ENCODE measurements at places on chromosomes 7 and 10.

DNA sequence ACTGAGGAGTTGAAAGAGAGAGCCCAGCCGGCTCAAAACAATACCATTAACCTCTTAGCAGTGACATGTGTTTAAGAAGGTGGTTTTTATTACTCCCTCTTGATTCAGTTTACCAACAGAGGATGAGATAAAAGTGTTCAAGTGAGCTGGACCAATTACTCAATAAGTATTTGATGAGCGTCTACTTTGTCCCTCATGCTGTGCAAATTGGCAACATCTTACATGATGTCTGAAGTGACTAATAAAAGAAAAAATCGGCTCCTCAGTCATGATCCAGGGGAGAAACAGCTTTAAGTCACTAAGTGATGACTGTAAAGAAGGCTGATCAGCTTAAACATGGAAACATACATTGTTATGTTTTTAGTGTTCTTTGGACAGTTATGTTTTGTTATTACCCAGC, 7.8 kb downstream of the WNT16 start:
- no peak for DNase-seq

DNA sequence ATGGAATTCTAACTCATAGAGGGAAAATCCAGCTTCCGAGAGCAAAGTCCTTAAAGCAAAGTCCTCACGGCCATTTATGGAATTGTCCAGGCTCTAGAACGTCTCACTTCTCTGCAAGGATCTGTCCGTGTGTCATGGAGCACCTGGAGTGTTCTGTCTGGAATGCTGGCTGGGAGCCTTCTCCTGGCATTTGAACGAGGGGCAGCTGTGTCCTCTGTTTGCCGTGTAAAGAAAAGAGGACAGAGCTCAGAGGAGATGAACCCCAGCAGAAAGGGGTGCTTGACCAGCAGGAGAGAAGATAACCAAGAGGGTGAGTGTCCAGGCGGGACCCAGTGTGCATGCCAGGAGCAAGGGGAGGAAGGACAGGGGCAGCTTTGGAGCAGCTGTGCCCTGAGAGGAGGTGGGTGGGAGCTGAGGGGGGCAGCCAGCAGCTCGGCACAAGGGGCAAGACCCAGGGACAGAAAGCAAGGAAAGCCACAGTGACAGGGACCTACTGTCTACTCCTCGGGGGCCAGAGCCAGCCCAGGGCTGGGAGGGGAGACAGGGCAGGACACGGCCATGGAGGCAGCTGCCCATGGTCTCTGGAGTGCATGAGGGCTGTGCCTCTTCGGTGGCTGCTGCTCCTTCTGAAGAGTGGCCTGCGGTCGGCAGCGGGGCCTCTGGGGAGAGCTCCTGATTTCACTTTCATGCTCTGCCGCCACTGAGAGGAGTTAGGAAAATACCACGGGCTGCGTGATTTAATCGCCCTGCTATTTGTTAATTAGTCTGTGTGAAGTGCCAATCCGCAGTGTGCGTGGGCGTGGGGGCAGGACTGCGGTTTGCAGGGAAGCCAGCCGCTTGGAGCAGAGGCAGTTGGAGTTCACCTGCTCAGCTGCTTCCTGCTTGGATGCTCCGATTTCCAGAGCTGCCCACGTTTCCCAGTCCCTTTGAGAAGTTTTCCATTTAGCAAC, 149.3 kb upstream of the SHH start:
- no peak for DNase-seq

GRCh38 chr7:22666732-22667131, 60.3 kb upstream of the IL6 start:
- DNase-seq: no peak

- DNase-seq: no peak
Measured at GRCh38 chr7:44961844-44962482, 16.9 kb downstream of the MYO1G start.

DNA sequence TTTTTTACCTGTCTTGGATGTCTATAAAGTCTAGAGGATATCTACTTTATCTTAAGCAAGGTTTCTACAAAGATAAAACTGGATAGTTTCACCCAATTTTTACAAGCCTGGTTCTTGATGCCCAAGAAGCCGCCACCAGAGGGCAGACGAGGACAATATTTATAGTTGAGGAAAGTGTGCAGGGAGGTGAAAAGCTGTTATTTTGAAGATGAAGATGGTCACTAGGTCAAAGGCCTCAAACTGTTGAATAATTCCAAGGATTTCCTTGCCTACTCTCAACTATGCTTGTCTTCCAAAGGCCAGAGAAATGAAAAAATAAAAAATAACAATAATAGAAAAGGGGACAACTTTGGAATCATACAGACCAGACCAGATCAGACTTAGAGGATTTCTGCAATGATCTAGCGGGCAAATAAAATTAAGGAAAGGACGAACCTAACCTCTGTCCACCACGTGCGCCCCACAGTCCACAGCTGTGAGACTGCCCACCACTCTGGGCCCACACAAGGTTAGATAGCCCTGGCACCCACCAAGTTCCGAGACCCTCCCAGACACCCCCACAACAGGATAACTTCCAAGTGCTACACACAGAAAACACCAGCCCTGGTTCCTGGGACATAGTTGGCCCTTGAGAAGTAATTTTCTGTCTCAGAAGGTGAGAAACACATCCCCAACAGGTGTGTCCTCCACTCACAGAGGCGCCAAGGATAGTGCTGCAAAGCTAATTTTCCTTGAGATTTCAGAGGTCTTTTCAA, 2.8 kb downstream of the PKD1L1 start:
- DNase-seq: peak; percentile 69

DNA sequence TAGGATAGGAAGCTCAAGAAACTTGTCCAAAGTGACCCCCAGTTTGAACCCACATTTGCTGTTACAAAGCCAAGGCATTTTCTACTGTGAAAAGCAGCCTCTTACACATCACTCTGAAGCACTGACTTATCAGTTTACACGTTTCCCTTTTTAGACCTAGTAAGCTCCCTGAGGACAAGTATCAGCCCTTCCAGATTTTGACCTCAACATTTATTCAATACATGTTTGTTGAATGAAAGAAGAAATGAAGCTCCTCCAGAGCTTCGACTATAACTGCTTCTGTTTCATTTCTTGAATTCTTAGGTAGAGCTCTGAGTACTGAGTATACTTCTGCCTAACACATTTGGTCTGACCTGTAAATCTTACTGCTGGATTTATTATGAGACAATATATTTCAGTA, 2.7 kb downstream of the WASL start:
- no peak for DNase-seq

DNA sequence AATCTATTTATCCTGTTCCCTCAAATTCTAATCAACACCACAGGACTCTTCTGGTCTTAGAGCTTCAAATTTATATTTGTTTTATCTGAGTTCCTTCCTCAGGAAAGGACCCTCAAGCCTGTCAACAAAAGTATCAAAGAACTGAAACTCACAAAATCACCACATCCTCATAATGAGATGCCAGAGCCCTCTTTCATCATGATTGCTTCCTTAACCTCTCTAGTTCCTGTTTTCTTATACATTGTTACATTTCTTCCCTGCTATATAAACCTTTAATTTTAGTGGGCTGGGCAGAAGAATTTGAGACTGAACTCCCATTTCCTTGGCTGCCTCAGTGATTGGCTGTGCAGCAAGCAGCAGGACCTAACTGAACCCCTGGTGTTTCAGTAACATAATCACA, 189.7 kb downstream of the ZNF248 start:
- DNase-seq: no peak

- no peak for DNase-seq
Measured at GRCh38 chr10:47441938-47442337, 42.0 kb downstream of the ANXA8 start.

GRCh38 chr7:20539201-20539600, 76.3 kb upstream of the ABCB5 start:
- no peak for DNase-seq

- no peak for DNase-seq
Measured at GRCh38 chr7:107902381-107902780, 11.4 kb downstream of the DLD start.

DNA sequence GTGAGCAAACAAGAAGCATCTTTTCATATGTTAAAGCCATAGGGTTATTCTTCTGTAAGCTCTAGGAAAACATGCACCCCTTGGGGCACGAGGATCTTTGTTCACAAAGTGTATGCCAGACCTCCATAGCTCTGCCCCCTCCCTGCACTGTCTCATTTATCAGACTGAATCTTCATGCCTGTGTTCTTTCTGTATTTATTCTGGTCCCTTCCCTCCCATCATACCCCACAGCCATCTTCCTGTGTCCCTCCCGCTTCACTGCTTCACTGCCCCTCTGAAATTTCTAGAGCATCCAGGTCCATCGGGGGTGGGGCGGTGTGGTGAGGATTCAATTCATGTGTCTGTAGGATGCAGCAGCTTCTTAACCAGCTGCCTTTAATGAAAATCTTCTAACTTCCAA, 7.5 kb downstream of the EPHB6 start:
- DNase-seq: no peak

DNA sequence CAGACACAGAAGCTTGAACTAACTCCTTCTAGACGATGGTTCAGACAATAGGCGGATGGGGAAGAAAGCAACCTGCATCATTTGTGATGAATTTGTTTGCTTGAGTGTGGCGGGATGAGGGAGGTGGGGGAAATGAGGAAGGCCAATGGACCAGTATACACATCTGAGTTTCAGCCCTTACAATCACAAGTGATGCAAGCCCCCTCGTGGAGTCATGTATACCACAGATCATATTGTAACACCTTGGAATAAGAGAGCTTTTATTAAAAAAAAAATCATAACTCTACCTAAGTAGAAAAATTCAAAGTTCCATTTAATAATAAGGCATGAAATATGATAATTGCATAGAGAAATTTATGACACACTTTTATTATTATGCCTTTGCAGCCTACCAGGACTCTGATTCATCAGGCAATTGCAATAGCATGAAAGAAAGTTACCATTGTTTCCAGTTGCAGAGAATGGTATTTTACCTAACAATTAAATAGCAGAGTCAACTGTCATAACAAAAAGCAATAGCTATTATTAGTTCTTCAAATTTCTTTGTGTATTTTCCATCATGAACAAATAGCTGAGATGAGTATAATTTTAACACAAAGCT, 230.2 kb upstream of the AKR1E2 start:
- no peak for DNase-seq

- DNase-seq: peak; percentile 60
Measured at GRCh38 chr10:118720685-118721538, 33.9 kb downstream of the CACUL1 start.

- no peak for DNase-seq
Measured at GRCh38 chr7:38317515-38317914, 44.1 kb upstream of the TARP start.

DNA sequence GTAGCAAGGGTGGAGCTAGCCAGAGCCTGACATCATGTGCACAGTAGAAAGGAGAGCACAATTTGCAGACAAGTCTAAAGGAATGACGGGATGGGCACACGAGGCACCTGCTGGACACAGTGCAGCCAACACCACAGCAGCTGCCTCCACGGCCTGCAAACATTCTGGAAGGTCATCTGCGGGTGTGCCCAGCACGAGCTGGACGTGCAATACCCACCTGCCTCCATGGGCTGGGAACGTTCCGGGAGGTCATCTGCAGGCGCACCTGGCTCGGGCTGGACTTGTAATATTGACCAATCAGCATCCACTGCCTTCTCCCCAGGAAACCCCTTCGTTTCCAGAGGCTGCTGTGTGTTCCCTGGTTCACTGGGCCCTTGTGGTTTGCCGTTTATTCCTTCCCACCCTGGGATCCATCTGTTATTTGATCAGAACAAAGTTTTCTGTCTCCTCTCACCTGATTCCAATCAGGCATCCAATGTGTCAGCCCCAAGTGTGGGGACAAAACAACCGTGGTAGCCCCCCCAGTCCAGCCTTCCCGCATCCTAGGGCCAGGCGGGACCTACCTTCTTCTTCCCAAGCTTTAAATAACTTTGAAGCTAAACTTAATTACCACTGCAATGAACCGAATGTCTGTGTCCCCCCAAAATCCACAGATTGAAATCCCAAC, 243.4 kb upstream of the PPP2R2D start:
- no peak for DNase-seq

GRCh38 chr10:7786430-7786829, 1.4 kb downstream of the KIN start:
- no peak for DNase-seq

DNA sequence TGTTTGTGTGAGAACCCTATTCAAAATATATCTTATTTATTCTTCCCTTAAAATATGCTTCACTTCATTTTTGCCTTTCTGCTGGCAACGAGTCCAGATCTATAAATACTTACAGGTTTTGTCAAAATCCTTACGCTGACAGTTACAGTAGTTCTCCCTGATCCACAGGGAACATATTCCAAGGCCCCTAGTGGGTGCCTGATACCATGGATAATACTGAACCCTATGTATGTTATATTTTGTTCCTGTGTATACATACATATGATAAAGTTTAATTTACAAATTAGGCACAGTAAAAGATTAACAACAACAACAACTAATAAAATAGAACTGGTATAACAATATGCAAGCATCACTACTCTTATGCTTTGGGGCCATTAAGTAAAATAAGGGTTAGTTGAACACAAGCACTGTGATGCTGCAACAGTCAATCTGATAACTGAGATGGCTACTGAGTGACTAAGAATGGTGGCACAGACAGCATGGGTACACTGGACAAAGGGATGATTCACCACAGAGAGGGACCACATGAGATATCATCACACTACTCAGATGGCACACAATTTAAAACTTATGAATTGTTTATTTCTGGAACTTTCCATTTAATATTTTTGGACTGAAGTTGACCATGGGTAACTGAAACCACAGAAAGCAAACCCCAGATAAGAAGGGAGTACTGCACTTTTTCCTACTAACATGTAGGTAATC, 29.4 kb upstream of the PCGF5 start:
- DNase-seq: no peak

GRCh38 chr7:144437370-144438191, 34.1 kb upstream of the NOBOX start:
- peak; percentile 10 for DNase-seq
